ENCODE measurements at places on chromosomes 16 and 17.

DNA sequence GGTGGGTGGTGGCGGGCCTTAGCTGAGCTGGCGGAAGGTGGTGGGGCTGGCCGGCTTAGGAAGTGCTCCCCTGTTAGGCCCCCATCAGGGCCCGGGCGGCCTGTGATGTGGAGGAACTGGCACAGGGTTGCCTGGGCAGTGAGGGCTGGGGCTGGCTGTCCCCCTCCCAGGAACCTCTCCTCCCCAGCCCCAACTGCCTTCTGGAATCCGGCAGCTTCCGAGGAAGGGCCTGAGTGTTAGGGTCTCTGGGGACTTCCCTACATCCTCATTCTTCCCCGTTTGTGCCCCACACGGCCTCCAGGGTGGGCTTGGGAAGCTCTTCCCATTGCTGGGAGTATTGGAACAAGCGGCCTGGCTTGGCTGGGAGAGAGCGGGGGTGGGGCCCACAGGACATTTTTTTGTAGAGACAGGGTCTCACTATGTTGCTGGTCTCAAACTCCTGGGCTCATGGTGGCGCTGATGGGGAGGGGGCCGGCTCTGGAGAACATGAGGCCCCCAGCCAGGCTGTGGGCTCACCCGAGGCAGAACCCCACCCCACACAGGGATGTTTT lies 89.9 kb upstream of the CIBAR2 start:
- no peak for DNase-seq

DNA sequence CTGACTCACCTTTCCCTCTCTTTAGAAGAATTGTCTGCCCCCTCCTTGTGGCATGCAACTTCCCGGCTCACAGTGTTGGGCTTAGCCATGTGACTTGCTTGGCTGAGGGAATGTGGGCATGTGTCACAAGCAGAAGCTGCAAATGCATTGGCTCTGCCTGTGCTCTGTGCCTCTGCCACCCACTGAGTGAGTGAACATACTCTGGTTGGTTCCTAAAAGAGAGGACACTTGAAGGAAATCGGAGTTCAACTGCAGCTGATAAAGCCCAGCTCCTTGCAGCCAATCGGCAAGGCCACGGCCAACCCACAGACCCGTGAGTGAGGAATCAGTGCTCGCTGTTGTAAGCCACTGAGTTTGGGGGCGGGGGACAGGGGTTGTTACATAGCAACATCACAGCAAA lies 10.9 kb upstream of the GINS2 start:
- DNase-seq: no peak

DNA sequence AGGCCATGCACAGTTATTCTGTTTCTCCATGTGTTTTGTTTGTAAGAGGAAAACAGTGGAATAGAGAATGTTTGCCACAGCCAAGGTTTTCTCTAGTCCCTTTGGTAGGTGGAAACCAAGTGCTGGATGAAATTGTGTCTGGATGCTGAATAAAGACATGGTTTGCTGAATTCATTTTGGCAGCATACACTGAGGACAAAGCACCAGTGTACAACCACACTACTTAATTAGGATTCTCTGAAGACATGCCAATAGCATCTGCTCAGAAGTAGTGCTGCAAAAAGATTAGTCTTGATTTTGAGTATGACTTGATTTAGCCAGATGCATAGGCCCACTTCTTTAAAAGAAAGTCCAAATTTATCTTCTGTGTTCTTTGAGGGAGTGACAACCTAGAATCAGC lies 230.5 kb upstream of the CACNG5 start:
- DNase-seq: no peak

DNA sequence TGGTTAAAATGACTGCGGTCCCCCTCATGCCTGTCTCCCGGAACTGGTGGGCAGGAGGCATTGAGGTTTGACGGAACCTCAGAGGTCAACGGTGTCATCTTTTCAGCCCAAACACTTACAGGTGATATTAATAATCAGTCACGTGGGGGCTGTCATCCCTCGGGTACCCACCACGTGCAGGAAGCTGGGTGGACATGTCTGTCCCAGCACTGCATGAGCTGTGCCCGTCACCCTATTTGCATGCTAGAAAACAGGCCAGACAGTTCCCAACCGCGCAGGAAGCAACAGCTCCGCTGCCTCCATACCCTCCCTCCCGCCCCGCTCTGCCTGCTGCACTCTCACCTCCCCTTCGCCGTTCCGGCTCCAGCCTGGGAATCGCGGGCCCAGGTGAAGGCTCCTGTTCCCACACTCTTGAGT lies 1.4 kb downstream of the SYNGR3 start:
- DNase-seq: no peak

DNA sequence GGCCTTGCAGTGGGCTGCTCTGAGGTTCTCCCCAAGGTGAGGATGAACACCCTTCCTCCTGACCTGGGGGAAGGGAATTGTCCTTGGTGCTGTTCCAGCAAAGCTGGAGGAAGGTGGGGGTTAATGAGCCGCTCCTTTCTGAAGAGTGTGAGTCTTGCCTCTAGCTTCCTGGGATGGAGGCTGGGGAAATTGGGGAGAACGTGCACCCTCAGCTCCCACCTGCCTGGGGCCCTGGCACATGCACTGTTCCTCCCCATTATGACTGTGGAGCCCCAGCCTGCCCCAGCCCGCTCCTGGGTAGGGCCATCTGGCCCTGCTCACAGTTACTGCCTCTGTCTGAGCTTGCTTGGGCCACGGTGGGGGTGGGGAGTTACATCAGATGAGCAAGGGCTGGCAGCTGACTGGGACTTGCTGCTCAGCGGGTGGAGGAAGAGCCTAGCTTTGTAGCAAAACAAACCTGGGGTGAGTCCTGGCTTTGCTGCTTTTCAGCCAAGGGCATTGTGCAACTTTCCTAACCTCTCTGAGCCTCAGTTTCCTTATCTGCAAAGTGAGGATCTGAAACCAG lies 11.1 kb downstream of the TNS4 start:
- DNase-seq: no peak

GRCh38 chr17:44311562-44312181 lies 3.3 kb downstream of the RUNDC3A start:
- no peak for DNase-seq

DNA sequence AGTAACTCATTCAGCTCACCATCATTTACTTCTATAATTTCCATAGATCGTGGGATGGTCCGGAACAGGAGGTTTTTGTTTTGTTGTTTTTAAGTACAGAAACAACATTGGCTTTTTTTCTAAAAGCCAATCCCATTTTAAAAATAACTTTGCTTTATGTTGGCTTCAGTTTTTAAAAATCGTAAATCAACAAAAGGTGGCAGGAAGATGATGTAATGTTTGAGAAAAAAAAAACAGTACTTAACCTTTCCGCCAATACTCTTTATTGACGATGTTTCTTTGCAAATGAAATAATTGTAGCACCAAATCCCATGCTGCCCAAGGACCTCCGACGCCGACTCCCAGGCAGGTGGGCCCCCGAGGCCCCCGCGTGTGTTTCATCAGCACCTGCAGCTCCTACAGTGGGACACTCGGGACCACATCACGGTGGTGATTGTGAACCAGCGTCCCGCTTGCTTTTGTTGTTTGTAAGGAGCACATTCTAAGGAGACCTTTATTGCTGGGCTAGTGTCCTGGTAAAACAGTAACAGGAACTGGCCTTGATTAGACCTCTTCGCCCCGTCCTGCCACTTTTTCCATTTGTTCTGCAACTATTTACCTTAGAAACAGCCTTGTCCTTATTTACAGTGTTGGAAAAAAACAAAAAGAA lies 140.2 kb upstream of the CHMP6 start:
- DNase-seq: no peak

- DNase-seq: no peak
Observed at GRCh38 chr17:67970783-67971182, 25.5 kb downstream of the C17orf58 start.

DNA sequence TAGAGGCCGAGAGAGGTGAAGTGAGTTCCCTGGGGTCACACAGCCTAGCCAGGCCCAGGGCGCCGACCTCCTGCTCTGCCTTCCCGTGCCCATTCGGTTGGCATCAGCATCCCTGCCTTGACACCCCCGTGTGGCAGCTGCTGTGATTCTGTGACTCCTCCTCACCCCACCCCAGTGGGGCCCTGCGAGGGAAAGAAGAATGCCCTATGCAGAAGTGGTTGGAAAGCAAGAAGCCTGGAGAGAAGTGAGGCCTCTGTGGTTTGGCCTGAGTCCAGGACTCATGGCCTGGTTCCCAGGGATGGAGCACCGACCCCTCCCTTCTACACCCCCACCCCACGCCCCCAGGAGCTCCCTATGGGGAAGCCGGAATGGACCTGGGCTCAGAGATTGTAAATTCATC lies 296.2 kb downstream of the SEC14L1 start:
- DNase-seq: no peak

GRCh38 chr17:76087531-76087930 lies 8.5 kb downstream of the ZACN start:
- DNase-seq: no peak

DNA sequence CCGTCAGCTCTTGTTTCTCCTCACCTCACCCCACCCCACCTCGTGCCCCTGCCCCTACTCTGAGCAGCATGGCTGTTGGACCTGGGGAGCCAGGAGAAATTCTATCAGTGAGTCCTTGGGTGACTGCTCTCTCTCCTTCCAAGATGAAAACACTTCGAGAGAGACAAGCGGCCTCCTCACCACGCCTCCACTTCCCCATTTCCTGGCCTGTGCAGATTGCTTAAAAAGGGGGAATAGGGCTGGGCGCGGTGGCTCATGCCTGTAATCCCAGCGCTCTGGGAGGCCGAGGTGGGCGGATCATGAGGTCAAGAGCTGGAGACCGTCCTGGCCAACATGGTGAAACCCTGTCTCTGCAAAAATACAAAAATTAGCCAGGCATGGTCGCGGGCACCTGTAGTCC lies 9.5 kb downstream of the DLX4 start:
- DNase-seq: no peak

DNA sequence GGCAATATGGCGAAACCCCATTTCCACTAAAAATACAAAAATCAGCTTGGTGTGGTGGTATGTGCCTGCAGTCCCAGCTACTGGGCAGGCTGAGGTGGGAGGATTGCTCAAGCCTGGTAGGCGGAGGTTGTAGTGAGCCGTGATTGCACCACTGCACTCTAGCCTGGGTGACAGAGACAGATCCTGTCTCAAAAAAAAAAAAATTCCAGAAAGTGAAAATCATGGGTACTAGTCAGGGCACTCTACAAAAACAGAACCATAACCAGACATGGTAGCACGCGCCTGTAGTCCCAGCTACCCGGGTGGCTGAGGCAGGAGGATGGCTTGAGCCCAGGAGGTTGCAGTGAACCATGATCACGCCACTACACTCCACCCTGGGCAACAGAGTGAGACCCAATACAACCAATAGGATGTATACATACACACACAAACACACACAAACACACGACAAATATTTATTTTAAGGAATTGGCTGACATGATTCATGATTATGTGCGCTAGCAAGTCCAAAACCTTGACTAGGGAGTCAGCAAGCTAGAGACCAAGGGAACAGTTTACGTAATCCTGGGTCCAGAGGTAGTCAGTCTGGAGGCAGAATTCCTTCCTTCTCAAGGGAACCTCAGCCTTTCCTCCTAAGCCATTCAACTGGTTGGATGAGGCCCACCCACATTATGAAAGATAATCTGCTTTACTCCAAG lies 11.6 kb upstream of the GP1BA start:
- no peak for DNase-seq

DNA sequence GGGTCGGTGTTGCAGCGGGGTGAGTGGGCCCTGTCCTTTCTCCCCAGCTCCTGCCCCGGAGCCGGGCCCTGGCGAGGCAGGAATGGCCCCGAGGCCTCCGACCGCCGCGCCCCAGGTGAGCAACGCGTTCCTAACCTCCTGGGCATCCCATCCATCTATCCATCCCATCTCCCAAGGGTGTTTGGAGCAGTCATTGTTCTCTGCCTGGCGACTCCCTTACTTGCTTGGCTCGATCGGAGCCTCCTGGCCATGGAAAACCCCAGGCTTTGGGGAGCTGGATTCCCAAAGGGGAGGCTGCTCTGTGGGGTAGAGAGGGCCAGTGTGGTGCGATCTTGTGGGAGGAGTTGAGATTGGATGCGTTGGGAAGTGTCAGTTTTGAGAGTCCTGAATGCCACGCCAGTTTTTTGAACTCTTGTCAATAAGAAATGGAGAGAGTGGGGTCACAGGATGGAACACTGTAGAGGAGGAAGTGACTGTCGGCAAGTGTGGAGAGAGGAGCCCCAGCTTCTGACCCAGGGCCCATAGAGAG lies 684 bp downstream of the ZFP90 start:
- DNase-seq: no peak

DNA sequence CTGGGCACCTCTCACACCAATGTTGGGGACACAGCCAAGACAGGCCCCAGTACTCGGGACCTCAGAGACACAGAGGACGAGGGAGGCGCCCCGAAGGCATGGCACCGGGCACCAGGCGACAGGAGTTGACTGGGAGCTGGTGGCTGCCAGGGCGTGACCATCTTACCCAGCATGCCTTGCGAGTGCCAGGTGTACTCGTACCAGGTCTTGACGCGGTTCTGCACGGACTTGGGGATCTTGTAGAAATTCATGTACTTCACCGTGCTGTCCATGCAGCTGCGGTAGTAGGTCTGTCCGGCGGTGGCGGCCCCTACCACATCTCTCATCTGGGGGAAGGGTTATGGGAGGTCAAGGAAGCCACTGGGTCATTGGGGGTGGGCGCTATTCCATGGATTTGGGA lies 67.3 kb downstream of the CNGB1 start:
- DNase-seq: no peak

GRCh38 chr17:4719146-4719545 lies 8.7 kb downstream of the ARRB2 start:
- no peak for DNase-seq

DNA sequence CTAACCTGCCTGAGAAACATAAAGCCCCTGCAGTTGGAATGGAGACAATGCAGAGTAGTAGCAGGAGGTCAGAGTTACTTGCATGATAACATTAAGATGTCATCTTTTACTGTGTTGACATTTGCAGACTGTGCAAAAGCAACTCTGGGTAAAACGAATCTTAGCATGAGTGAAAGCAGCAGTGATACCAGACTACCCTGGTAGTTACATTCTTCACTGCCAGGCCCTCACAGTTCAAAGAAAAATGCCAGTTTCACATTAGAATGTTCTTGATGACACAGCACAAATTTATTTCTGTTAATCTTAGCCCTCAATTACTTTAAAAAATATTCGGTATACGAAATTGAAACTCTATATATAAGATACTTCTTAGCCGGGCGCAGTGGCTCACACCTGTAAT lies 12.2 kb downstream of the MPHOSPH6 start:
- DNase-seq: no peak

DNA sequence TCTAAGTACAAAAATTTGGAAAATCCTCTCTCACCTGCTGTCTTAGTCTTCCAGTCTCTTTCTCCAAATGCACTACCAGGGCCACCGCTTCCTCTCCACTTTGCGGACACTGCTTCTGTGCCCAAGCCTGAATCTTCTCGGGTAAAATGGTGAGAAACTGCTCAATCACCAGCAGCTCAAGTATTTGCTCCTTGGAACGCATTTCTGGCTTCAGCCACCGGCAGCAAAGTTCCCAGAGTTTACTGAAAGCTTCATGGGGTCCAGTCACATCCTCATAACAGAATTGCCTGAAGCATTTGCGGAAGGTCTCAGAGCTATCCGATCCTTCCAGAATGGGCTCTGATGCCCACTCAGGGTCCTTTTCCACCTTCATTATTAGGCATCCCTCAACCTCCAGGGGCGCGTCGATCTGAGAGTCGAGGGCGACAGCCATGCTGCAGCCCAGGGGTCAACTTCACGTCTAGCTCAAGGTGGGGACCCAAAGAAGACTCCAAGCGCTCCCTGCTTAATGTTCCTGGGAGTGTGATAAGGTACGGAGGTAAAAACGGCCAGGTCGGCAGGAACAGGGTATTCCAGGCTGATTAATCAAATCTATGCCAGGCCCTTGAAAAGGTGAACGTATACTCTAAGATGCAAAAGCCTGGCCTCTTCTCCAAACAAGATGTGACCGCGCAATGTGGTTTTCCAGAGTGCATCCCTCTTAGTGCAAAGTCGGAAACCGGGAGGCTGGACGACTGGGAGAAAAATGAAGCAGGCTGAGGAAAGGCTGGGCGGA lies 763 bp downstream of the ZKSCAN2 start:
- peak; percentile 16 for DNase-seq

Data from 8988T (cell line).